Daoy (cell line): ENCODE measurements at places on chromosomes 13 and 19. TPM values are rescaled to one million over a fixed set of nuclear protein-coding genes. Genes with fewer than 3 reads are reported as not detected.

- DNase-seq = no peak
Observed at GRCh38 chr13:50934735-50935435, 25.3 kb downstream of the RNASEH2B start.

DNA sequence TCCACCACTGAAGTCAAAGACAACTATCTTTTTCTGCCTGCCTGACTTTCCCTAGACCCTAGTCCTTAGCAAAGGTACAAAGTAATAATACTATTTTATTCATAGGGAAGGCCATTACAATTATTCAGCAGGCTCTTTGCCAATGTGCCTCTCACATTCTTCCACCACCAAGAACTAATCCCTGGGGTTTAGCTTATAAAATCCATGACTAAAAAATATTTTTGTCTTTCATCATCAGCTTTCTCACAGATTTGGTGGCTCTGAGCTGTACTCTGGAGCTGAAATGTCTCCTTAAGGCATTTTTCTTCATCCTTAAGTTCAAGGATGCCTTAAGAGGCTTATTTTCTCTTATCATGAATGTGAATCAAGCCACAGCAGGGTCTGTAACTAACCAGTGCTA is 96.1 kb downstream of the OXGR1 start:
- no peak for DNase-seq

PNMA8A gene
- total RNA-seq = 4.4 and 4.6 TPM in 2 replicates

DNA sequence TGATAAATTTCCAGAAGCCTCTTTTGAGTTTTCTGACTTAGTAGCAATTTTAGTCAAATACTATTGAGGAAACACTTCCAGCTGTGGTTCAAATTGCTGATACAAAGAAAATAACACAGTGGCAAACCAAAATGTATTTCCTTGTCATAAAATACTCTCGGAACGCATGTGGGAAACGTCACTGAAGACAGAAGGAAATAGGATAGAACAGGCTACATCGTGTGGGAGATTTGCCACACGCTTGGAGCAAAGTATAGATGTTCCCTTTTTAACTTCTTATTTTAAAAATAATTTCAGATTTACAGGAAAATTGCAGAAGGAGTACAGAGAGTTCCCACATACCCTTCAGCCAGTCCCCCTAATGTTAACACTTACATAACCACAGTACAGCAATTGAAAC is 88.8 kb downstream of the ING1 start:
- no peak for DNase-seq

DNA sequence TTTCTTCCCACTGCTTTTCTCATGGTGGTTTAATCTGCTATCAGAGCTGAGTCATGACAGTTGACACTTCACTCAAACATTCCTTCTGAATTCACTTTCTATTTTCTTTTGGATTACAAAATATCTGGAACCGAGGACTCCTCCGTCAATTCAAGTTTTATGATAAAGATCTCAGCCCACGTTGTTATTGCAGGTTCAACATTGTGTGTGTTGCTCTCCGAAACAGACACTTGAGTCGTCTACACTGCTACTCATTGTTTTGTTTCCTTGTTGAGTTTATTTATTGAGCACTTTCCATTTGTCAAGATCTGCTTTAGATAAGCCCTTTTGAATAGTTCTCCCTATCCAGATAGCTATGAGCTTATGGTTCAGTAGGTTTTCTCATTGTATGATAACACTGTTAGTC is 636.1 kb upstream of the GPC6 start:
- no peak for DNase-seq

DNA sequence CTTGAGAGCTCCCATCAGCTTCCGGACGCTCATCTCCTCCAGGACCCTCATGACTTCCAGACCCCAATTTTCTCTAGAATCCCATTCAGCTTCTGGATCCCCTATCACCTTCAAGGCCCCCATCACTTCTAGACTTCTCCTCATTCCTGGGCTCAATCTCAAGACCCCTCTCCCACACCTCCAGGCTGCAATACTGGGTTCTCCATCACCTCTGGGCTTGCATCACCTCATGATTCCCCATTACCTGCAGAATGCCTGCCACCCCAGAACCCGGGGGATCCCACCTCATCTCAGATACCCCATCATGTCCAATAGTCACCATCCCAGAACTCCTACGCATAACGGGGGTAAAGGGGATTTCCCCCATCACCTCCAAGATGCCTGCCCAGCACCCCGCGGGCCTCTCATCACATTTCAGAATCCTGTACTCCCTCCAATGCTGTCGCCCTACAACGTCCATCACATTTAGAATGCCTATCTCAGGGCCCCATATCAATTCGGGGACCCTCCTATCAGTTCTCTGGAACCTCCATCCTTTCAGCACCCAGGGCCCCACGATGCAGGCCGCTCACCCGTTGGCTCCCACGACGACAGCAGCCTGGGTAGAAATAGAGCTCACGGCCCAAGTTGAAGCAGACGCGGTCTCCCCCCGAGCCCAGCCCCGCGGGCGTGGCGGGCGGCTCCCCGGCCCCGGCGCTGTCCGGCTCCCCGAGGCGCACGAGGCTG is 738 bp downstream of the DMWD start:
- no peak for DNase-seq

DNA sequence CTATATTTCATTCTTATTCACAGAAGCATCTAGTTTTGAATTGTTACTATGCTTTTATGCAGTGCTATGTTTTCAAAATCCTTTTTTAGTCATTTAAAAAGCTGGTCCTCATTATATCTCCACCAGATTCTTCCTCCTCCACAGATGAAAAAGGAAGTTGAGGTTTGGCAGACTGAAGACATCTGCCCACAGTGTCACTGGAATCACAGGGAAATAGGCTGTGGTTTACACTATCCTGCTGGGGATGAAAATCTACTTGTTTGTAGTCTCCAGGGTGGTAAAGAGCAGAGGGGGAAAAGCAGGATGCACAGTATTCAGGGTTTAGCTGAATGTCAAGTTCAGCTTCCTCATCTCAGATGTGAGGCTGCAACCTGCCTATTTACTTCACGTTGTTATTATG is 351.2 kb downstream of the DNAJC15 start:
- DNase-seq = peak; percentile 42

DNA sequence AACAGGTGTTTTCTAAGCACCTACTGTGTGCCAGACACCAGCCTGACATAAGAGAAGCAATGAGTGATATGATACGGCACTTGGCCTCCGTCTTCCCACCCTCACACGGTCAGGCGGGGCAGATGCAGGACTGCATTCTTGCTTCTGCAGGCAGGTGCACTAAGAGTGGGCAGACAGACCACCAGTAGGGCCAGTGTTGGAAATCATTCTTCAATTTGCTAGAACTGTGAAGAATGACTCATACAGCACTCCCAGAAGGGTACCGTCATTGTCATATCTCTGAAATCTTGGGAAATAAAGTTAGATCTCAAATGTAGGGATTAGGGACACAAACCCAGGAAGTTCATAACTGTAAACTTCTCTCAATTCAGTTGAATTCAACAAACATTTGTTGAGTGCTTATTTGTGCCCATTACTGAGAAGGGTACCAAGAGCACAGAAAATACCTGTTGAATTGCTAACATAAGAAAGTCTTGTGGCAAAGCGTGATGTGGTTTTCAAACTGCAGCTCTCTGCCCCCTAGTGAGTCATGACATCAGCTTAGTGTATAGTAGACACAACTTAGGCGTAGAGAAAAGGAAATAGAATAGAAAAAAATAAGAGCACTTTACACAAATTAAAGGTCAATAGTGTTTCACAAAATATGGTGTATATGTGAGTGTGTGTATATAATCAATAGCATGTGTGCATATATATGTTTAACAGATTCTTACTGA is 76.1 kb downstream of the TEX26 start:
- peak; percentile 49 for DNase-seq

DNA sequence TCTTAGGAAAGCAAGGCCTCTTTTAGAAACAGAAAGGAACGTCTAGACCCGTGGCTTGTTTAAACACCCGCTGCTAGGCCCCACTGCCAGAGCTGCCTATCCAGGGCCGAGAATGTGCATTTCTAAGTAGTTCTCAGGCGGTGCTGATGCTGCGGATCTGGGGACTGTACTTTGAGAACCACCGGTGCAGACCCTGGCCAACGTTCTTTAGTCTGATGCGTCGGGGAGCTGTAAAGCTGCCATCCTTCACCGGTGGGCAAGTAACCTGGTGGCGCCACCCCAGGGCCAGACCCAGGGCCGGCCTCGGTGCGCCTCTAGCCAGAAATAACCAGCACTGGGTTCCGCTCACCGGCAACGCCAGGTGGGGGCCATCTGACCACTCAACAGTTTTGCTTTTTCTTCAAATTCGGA is 47.1 kb downstream of the TGDS start:
- no peak for DNase-seq

GRCh38 chr19:49056101-49056901 is 1.2 kb downstream of the CGB7 start:
- DNase-seq = peak; percentile 84

CYP2A6 gene
- not detected in 2 replicates for total RNA-seq

DNA sequence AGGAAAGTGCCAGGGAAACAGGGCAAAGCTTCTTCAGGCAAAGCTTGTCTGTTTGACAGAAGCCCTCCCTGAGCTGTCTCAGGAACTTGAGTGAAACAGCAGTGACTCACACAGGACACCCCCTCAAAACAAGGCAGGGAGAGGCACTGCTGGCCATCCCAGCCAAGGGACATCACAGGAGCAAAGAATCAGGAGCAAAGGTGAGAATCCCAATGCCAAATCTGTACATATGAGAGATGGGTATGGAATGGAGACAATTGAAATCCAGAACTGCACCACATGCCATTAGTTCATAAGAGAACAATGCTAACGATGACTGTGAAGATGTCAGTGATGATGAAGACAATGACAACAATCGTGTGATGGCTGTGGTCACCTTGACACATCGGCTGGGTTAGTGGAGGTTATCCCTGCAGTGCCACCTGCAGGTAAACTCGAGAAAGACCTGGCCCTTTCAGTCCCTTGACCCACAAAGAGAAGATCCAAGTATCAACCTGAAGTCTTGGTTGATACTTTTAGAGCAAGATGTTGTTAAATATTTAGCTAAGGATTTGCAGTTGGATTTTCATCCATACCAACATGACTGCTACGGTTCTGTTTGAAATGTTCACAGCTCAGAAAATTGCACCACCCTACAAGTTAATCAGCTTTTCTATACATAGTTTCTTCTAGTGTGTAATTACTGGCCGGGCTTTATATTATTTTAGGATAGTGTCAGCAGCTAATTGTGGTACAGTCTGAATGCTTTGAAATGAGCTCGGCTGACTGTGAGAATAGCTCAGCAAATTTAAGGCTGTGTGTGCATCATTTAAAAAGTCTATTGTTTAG is 42.0 kb upstream of the IPO5 start:
- DNase-seq = peak; percentile 40

ZNF566 gene
- total RNA-seq = 7.3 and 9.0 TPM in 2 replicates

DNA sequence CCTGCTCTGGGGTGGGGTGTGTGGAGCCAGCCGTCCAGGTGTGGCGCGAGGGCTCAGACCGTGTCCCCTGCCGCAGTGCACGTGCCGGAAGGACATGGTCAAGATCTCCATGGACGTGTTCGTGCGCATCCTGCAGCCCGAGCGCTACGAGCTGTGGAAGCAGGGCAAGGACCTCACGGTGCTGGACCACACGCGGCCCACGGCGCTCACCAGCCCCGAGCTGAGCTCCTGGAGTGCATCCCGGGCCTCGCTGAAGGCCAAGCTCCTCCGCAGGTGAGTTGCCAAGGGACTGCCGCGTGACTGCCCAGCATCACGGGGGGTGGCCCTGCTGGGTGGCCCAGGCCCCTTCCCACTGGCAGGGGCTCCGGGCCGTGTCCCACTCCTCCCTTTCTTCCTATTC is 141.6 kb downstream of the KDM4B start:
- no peak for DNase-seq

DNAJC15 gene
- 9.3 and 12.3 TPM in 2 replicates for total RNA-seq

DNA sequence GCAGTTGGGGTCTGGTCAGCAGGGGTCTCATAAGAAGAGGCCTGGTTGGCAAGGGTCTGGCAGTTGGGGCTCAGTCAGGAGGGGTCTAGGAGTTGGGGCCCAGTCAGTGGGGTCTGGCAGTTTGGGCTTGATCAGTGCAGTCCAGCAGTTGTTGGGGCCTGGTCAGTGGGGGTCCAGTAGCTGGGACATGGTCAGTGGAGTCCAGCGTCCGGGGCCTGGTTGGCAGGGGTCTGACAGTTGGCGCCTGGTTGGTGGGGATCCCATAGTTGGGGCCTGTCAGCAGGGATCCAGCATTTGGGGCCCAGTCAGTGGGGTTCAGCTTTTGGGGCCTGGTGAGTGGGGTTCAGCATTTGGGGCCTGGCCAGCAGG is 60.5 kb upstream of the TPM4 start:
- DNase-seq = no peak

LINGO3 gene
- total RNA-seq = 0.23 and 0.24 TPM in 2 replicates

GRCh38 chr19:50492303-50493052 is 15.8 kb upstream of the GARIN5A start:
- DNase-seq = no peak

DNA sequence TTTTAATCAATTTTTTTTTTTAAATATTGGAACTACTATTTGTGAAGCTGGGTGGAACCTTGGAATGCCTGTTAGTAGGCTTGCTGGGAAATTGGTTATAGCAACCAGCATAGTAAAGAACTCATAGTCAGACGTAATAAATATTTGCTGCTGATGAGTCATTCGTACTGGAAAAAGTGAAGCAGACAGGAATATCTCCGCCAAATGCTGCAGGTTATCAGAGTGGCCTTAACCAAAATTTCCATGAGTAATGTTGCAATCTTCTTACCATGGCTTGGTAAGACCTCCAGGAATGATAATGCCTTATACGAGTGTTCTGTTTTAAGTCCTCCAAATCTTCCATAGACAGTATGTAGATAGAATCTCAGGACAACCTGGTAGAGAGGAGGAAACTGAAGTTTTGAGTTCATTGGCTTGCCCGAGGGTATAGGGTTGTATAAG is 34.2 kb downstream of the MBNL2 start:
- DNase-seq = peak; percentile 75

DNA sequence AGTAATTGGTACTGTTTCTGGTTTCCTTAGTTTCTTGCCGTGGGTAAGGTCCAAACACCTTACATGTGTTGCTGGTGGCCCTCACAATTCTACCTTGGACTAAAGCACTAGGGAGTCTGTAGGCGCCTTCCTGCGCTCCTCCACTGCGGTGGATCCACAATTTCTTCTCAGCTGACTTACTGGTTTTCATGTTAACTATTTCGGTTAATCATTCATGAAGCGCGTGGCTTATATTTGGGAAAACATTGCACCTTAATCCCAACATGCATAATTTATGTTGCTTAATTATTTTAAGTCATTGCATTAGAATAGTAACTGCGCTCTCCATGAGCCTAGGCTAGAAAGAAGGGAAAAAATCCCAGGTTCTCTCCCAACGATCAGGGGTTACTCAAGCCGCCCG is 37.7 kb downstream of the ARHGEF7 start:
- no peak for DNase-seq

ZNF333 gene
- total RNA-seq = 7.1 and 14.7 TPM in 2 replicates

GRCh38 chr13:53513226-53513625 is 484.6 kb downstream of the OLFM4 start:
- no peak for DNase-seq

GRCh38 chr13:45162821-45163220 is 38.0 kb downstream of the KCTD4 start:
- peak; percentile 74 for DNase-seq

KLF1 gene
- not detected in 2 replicates for total RNA-seq

ZNF560 gene
- total RNA-seq = 4.6 and 5.5 TPM in 2 replicates

GRCh38 chr13:47837104-47837880 is 163.8 kb downstream of the SUCLA2 start:
- DNase-seq = no peak
